IPS DF 19.7 (cell line): ENCODE measurements at places on chromosomes 5 and 9.

GRCh38 chr5:119515192-119515591, 62.9 kb downstream of the HSD17B4 start:
- no peak for DNase-seq

DNA sequence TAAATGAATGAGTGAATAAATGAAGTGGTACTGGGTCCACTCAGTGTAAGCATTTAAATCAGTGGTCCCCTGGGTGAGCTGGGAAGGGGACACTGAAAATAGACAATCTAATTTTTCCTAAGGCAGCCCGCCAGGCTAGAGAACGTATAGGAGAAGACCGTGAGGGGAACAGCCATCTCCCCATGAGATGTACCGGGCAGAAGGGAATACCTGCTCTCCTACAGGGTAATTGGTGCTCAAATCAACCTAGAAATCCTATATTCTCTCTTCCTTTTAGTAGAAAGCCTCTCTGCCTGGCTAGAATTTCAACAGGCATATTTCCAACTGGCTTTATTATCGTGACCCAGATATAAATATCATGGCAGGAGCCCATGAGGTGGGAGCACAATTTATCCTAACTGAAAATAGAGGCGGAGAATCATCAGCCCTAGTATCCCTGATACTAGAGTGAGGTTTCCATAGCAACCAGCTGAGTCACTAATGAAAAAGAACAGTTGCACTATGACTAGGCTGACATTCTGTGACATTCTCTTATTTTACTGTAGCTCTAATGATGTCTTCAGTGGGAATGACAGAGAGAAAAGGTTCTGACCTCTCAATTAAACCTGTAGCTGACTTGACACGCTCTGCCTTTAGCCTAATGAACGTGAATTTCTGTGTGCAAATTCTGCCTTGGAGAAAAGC, 96.5 kb upstream of the CAST start:
- no peak for DNase-seq

DNA sequence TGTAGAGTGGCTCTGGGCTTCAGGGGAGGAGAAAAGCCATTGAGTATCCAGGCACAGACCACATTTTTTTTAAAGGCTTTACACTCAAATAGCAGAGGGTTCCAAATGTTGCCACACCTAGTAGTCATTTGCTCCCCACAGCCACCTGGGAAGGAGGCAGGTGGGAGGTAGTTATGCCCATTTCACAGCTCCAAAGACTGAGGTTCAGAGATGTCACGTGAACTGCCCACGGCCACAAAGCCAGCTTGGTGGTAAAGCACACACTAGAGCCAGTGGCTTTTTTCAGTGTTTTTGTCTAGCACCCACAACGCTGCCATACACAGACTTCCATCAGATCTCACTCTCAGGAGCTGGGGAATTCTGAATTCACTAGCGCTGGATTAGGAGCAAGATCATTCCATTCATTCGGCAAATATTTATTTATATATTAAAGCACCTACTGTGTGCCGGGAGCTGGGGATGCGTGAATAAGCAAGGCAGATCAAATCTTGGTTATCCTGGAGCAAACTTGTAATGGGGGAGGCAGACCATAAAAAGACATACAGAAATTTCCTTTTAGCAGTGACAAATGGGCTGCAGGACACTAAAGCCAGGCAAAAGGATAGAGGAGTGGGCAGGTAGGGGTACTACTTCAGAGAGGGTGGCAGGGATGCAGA, 7.4 kb downstream of the WHRN start:
- DNase-seq: no peak

- DNase-seq: no peak
These were observed 27.6 kb downstream of the SGCD start for GRCh38 chr5:156354571-156354970.

DNA sequence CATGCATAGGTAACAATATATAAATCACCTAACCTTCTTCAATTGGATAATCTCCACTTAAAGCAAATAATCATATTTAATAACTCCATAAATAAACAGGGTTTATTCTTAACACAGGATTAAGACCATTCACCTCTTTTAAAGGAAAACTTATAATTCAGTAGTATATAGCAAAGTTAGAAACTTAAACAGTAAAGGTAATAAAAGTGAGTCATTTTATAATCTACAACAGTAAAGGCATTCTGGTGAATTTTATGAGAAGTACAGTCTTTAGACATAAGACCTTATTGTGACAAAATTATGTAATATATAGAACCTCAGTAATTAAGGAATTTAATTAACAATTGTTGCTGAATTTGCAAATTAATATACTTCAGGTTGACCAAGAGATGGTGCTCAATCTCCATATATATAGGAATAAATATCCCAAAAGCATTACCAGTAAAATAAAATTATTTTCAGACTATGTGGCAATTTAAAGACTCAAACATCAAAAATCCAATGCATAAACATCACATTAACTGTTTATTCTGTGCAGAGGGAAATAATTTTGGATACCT, 84.8 kb downstream of the FBXL17 start:
- no peak for DNase-seq

- DNase-seq: no peak
These were observed 282.1 kb downstream of the CRB2 start for GRCh38 chr9:123637945-123638634.

DNA sequence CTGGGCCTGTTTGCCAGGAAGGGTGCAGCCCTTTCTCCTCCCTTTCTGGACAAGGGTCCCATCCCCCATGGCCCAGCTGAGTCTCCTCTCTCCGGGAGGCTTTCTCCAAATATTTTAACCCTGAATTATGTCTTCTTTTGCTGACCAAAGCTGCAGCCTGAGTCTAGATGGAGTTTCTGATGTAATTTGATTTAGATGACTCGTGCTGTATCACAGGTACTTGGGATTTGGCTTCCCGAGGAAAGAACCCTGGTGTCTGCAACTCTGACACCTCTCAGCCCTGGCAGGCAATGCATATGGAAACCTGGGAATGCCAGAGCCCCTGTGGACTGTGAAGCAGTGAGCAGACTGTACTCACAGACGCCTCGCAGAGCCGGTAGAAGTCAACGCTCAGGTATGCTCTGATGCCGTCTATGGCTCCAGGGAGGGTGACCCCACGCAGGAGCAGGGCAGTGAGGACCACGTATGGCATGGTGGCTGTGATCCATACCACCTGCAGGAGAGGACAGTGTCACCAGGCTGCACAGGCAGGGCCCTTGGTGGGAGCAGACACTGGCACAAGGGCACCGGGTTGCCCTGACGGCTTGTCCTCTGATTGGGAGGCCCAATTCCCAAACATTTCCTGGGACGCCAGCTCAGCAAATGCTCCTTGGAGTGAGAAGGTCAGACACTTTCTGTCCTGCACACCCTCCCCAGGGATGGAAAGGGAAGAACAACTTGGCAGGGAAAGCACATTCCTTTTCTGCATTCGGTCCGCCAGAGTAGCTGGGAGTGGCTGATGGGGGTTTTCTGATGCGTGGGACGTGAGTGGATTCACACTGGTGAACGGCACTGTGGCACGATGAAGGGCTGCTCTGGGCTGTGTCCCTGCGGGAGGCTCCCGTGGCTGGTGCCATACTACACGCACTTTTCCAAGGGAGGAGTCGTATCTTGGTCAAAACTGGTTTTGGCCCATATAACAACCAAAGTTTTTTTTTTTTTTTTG, 24.7 kb downstream of the SLC6A3 start:
- DNase-seq: no peak

GRCh38 chr5:52544738-52545137, 243.0 kb upstream of the ITGA1 start:
- DNase-seq: no peak

GRCh38 chr9:132481053-132481849, 71.2 kb downstream of the CFAP77 start:
- no peak for DNase-seq

- DNase-seq: no peak
These were observed 21.1 kb downstream of the VCP start for GRCh38 chr9:35051069-35051967.

DNA sequence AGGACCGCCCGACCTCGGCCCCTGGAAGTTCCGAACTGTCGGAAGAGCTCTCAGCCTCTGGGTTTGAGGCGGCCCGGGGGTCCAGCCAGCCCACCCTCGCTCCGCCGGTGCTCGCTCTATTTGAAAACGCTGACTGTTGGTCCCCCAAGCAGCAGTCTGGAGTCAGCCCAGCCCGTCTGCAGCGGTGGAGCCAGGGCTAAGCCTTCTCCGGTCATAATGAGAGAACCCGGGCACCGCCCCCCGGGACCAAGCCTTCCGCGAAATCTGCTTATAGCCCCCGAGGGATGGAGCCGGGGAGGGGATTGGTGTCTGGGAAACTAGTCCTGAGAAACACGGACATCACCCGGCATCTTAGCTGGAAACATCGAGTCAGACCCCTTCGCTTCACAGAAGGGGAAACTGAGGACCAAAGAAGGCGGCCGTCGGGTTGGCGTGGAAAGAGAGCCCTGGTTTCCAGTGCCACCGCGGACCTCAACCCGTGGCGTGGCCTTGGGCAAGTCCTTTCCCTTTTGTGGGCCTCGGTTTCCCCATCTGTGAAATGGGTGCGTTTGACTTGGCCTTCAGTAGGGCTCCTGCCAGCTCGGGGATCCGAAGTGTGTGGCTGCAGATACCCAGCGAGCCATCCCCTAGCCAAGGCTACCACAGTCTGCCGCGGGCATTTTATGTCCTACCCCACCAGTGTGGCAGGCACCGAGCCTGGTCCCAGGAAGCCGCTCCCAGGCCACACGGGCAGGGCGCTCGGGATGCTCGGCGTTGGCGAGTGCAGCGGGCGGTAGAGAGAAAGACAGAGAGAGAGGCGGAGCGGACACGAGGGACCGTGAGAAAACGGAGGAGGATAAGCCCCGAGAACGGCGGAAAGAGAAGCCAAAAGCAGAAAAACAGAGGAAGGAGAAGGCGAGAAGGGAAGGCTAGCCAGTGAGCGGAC, 857 bp downstream of the ADAM19 start:
- no peak for DNase-seq

GRCh38 chr5:8068078-8068477, 199.1 kb downstream of the MTRR start:
- no peak for DNase-seq

DNA sequence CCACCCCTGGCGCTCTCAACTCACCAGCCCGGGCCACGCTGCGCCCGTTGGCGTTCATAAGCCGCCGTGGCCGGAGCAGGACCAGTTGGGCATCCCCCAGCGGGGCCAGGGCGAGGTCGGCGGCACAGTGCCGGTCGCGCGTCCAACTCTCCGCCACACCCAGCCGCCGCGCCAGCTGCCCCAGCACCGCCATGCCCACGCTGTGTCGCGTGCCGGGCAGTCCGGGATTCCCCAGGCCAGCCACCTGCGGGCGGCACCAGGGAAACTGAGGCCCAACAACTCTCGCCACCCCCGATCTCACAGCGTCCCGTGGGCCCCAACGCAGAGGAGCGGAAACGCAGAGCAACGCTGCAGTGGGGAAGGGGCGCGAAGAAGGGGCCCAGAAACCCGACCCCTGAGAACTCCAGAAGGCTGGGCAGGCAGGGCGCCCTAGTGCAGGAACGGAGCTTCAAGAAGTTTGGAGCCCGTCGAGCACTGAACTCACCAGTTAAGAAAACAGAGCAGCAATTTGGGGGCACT, 453 bp downstream of the PTRH1 start:
- DNase-seq: no peak

DNA sequence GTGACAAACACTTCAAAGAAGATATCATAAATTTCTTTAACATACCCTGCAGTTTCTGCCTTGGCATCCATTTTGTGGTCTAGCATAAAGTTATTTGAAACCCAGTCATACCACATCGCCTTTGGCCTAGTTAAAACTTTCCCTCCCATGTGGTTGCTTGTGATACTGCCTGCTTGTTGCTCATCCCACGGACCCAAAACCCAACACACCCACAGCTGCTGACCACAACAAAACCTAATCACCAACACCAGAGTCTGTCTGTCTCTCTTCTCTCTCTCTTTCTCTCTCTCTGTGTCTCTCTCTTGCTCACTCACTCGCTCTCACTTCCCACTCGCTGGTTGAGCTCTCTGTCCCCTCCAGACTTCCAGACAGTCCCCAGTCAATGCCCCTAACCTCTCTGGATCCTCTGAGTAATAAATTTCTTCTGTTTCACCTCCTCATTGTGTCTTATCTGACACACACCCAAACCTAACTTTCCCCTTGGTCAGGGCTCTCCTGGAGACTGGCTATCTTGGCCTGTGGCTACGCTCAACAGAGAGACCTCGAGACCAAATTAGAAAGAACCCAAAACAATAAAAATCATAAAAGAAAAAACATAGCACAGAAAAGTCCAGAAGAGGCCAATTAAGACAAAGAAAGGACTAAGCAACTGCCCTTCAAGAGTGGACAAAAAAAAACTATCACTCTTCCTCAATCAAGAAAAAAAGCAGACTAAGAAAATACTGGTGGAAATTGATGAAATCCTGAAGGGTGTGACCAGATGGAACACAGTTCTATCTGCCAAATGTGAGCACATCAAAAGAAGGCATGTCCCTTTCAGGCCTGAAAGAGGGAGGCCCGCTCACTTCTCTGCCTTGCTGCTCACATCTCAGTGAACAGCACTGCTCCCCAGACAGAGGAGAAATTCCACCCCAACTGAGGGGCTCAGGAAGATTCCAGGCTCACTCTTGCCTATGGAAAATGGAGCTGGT, 41.5 kb downstream of the TTLL11 start:
- DNase-seq: no peak

DNA sequence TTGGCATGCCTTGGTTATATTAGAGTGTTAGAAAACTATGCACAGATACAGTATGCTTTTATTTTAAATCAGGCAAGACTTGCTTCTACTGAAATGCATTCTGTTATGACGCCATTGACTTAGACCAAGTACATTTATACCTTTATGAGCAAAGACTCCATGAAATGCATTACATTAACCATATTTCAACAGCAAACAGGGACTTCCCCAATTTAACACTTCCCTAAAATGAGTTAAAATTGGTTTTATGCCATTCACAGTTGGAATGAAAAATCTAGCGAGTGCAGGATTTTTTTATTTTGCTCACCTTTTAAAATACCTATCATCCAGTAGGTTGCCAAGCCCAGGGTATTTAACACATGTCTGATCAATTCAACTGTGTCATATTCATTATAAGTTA, 272.1 kb upstream of the IZUMO3 start:
- no peak for DNase-seq

- no peak for DNase-seq
These were observed 398.3 kb downstream of the IRX1 start for GRCh38 chr5:3993856-3994473.

DNA sequence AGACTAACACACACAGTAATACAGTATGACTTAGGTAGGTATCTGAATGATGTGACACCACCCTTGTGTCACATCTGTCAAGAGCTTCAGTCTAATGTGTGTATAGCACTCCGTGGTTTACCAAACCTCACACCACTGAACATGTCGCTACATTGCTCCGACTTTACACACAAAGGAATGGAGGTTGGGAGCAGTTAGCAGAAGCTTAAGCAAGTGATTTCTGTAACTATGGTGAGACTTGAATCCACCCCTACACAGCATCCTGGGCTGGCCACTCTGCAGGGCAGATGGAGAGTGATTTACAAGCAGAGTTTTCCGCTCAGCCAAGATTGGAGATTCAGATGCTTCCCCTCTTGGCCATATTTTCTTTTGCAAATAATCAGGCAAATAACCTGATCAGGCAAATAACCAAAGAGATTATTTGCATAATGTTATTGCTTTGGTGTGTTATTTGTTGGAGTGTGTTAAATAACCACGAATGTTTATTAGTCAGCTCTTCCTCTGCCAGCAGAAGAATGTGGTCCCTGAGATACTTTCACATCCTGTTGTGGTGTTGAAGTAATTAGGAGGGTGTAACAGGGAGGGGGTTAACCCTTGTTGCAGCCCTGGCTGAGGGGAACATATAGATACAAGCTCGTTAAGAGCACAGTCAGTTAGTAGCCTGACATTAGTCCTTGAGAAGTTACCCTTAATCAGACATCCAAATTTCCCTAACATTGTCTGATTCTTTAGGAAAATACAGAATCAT, 92.8 kb downstream of the SNX18 start:
- no peak for DNase-seq
